ENCODE measurements at places on chromosomes 13 and 19.

GRCh38 chr19:18223860-18224524 is 2.2 kb downstream of the PDE4C start:
- no peak for DNase-seq

DNA sequence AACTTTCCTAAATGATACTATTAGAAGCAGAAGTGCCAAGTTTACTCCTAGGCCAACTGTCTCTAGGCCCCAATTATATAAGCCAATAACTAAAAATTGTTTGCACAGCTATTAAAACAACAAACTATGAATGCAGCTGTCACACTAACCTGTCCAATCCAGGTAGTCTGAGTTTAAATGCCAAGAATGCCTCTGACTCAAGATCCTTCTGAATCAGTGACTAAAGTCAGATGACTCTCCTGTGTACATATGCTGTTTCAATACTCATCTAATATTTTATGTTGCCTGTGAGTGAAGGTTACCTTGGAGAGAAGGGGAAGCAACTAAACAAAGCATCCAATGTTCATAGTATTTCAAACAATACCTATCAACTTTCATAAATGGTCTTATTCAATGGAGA is 257.0 kb downstream of the ENOX1 start:
- no peak for DNase-seq

- DNase-seq, result no peak
These were observed 22.5 kb downstream of the CCDC8 start for GRCh38 chr19:46390866-46391265.

GRCh38 chr13:48829536-48829935 is 146.2 kb upstream of the FNDC3A start:
- DNase-seq, result no peak

DNA sequence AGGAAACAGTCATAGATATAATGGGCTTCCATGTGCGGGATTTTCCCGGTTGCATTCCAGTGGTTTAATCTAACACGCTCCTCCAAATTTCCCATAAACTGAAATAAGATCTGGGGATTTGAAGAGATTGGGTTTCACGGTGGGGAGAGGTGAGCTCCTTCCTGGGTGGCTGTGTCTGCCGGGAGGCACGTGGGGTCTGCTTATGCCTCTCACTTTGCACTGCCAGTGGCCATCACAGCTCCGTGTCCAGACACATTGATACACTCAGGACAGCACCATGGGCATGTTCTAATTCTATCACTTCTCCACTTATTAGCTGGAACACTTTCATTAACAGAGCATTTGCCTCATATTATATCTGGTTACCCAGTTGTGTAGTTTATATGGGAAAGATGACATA is 73.4 kb downstream of the SOX1 start:
- no peak for DNase-seq

DNA sequence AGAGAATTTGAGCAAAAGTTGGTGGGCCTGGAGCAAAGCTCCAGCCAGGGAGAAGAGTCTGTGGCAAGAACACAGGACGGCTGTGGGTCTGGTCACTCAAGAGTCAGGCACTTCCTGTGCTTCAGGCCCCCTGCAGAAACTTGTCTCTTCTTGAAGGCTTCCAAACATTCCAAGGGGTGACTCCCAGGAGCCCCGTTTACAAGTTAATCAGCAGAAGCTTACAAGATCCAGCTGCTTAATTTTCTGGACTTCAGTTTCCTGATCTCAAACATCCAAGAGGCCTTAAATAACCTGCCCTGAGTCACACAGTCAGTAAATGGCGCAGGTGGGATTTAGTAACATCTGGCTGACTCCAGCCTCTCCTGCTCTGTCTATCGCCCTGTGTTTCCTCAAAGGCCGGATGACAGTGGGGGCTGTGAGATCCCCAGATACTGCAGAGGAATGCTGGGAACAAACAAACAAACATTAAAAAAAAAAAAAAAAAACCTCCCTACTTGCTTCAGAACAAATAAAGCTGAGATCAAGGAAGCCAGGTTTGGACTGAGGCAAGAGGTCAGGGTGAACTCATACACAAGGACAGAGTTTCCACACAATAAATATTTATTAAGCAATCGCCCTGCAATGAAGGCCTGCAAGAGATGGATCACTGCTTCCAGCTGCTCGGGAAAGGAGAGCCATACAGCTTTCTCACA is 175.4 kb upstream of the RFC3 start:
- no peak for DNase-seq

DNA sequence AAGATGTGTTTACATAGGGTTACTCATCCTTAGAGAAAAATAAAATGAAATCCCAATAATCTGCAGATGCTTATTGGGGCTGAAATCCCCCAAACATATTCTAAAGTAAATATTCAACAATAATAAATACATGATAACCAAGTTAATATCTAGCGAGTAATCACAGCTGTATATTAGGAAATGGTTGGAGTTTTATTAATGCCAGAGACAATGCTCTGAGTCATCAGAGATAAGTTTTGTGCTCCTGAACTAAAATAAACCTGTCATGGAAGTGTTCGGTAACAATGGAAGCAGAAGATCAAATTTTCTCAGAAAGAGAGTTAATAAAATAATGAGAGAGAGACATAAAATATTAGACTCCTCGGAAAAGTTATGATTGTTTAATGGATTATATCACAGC is 31.4 kb downstream of the FLT1 start:
- no peak for DNase-seq

DNA sequence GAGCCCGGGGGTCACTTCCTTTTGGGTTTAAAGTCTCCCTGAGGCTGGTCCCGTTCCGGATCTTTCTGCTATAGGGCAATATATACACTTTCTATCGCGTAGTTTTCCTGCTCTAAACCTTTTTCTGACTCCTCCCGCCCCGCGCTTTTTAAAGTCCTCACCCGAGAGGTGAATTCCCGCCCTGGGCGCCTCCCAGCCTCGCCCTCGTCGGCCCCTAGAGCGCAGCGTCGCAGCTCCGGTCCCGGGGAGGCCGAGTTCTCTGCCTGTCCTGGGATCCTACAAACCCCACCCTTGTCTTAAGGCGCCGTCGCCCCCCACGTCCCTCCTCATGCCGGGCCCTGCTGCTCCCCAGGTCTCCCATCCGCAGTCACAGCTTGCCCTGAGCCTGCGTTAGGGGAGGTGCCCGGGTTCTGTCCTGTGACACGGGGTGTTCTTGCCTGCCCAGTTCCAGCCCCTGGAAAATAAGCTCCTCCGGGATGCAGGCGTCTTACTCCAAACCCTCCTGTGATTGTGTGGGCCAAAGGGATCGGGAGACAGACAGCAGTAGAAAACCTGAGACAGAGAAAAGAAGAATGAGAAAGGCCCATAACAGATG is 491 bp downstream of the ZNF525 start:
- peak; percentile 27 for DNase-seq

DNA sequence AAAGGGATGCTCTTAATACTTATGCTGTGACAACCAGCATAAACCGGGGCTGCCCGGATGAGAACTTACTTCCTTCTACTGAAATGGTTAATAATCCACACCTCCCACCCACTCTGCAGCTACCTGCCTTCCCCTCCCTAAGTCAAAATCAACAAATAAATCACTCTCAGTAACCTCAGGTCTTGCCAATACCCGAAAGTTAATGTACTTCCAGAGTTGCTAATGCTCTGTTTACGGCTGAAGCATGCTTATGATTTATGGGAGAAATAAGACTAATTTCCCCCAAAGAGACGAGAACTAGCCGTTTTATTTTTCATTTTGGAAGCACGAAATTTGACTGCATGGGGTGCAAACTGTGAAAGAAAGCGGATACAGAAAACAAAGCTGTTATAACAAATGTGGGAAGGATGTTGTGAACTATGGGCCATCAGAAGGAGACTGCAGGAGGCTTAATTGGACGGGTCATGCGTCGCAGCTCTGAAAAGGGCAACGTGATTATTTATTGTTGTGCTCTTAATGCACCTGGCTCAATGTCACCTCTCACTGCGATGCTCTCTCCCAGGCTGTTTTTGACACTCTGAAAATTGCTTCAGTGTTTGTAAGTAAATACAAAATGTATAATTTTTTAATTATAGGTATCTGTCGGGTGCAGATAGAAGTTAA is 114.0 kb upstream of the SLC7A1 start:
- no peak for DNase-seq

DNA sequence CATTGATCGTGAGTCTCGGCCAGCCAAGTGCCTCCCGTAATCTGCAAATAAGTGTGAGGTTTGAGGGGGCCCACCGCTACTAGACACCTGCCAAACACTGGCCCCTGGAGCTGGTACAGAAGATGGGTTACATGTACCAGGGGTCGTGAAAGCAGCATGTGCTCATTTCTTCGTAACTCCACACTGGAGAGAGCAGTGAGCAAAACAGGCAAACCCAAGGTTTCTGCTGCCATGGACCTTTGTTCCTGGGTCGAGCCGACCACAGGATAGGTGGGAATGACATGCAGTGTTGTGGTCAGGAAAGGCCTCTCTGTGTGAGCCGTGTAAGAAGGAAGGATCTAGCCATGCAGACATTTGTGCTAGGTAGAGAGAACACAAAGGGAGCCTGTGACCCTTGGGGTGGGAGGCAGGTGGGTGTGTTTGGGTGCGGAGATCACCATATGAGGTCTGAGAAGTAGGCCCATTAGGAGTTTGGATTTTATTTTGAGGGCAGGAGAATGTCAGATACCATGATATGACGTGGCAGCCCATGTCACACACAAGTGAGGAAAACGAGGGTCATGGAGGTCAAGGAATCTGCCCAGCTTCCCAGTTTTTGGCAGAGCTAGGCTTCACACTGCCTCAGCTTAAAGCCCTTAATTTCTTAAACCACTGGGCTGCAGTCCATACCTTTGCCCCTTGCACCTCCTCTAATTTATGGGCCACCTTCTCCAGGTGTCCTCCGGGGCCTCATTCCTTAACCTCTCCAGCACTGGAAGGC is 919 bp downstream of the GTF3A start:
- no peak for DNase-seq

DNA sequence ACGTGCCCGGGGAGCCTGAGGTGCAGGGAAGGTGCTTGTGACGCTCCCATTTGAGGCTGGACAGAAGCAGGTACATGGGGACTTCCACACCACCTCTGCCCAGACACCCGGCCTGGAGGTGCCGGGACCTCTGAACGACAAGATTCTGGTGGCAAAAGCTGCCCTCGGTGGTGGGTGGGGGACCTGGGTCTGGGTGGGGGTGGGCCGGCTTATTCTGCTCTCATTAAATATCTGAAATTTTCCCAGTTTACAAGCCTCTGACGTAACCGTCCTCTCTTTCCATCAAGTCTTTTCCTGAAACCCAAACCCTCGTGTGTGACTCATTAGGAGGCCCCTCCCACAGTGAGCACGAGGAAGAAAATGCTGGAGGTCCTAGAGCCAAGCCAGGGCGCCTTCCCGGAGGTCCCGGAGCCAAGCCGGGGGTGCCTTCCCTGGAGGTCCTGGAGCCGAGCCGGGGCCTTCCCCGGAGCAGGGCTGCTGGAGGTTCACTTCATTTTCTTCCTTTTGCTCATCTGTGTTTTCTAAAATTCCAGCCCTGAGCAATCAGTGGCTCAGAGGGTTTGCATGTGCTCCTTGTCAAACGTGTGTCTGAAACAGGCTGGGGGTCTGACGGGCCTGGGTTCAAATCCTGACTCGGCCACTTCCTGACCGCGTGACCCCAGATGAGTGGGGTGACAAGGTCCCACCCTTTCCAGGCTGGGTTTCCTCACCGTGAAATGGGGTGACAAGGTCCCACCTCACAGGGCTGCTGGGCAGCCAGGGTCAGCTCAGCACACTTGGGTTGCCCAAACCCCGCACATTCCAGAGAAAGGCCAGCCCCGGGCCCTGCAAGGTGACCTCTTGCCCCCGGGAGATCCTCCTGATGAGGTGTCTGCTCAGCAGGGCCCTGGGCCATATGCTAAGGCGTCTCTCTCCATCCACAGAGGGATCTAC is 10.0 kb downstream of the CFD start:
- DNase-seq, result no peak

- no peak for DNase-seq
These were observed 53.7 kb downstream of the RAB20 start for GRCh38 chr13:110507678-110508381.

DNA sequence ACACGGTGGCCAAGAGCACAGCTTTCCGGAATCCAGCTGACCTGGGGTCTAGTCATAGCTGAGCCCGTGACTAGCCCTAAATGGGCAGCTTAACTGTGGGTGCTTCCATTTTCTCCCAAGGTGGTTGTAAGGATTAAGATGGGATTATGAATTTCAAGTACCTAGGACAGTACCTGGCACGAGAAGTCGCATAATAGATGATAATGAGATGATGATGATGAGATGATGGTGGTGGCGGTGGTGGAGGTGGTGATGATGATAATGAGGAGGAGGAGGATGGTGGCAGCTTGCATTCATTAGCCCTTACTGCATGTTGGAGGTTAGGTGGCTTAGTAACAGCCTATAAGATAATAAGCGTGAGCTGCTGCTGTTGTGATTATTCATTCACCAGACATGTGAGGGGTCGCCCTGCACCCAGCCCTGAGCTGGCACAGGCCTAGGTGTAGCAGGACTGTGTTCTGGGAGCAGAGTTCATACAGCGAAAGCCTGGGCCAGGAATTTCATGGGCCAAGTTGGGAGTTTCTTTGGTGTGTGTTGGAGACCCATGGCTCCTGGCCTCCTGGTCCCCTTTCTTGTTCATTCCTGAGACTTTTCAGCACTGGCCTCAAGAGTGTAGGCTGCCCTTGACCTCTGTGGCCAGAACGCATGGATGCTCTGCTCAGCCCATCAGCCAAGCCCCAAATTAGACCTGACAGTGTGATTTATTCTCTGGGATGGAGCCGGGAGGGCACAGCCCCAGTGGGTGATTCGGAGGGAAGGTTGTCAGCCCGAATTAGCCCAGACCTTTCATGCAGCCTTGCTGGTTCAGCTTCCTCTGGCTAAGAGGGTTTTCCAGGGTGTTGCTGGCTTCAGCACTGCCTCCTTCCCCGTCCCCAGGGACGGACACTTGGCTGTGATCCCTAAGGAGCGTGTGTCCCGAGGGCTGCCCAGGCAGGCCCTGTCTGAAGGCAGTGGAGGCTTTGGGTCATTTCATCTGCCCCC is 128.8 kb downstream of the SIPA1L3 start:
- no peak for DNase-seq

- DNase-seq, result no peak
These were observed 84.8 kb downstream of the SIPA1L3 start for GRCh38 chr19:37991841-37992248.

DNA sequence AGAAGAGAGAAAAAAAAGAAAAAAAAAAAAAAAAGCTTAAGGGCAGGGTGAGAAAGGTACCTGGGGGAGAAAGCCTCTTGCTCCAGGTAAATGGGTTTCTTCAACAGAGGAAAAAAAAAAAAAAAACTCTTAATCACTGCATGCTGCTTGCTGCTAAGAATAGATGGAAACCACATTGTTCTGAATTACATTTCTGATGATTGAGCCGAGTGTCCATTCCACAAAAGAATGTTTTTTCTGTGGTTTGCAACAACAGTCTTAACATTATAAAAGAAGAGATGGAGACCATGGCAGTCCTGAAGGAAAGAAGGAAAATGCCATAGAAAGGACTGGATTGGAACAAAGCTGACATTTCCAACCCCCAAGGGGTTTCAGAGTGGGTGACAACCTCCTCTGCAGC is 1312.7 kb downstream of the SLITRK1 start:
- no peak for DNase-seq

GRCh38 chr13:110258876-110259631 is 47.9 kb downstream of the COL4A1 start:
- DNase-seq, result no peak

GRCh38 chr19:4457654-4458395 is at the start of gene UBXN6:
TSS of gene UBXN6 (minus strand) at chr19:4457794. CDS start at chr19:4457697, 97 bp downstream.
- DNase-seq, result peak; percentile 94

Measured in stimulated activated CD8-positive, alpha-beta memory T cell treated with anti-CD3 and anti-CD28 coated beads, Interleukin-12 subunit alpha, Interleukin-12 subunit beta, amount 100 ng/mL, for 4 hours (primary cell).